ENCODE measurements at places on chromosomes 12 and 14.

DNA sequence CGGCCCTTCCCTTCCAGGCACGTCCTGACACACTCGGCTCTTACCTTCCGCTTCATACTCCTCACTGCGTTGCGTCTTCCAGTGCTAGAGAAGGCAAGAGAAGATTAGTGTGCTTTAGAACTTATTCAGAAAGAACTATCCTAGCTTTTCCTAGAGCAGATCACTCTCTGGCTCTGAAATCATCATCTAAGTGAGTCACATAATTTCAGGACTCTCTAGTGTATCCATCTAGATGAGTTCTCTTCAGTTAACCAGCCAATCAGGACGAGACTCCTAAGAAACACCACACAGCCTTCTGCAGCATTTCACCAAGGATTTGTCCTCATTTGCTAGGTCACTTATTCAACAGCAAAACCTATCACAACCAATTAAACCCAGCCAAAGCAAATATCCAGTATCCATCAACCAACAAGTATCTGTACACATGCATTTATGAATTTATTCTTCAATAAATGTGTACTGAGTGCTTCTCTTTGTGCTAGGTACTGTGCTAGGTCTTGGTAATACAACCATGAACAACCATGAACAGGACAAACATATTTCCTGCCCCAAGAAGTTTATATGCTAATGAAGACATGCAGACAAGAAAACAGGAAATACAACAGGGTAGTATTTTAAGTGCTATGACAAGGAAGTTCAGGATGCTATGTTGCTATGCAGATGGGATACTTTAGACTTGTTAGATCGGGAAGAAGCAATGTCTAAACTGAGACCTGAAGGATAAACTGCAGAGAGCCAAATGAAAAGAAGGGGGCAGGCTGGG, 52.1 kb downstream of the NIN start:
- DNase-seq = no peak

DNA sequence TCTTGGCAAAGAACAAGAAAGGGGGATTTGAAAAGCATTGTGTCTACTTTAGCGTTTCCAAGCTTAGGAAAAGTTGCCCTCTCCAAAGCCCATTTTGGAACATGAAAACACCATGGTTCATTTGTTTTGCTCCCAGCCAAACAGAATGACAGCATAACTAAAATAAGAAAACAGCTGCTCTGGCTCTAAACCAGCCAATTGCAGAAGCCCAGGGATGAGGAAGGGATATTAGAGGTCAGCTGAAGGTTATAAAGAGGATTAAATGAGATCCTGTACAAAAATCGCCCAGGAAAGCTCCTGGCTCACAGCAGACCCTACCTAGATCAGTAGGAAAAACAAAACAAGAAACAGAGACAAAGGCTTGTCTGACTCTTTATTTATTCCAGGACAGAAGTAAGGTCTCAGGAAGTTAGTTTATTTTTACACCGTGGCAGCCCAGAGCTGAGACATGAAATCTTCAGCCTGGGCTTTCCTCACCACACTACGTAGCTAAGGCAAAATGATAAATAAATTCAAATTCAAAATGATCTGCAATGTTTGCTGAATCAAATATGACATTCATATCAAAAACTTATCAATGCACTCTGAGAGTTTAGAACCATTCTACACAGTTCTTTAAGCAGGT, 25.9 kb downstream of the SPX start:
- no peak for DNase-seq

GRCh38 chr12:15244926-15245325, 23.7 kb upstream of the RERG start:
- no peak for DNase-seq

- DNase-seq = no peak
Observed at GRCh38 chr14:89674240-89674639, 257.2 kb upstream of the FOXN3 start.

DNA sequence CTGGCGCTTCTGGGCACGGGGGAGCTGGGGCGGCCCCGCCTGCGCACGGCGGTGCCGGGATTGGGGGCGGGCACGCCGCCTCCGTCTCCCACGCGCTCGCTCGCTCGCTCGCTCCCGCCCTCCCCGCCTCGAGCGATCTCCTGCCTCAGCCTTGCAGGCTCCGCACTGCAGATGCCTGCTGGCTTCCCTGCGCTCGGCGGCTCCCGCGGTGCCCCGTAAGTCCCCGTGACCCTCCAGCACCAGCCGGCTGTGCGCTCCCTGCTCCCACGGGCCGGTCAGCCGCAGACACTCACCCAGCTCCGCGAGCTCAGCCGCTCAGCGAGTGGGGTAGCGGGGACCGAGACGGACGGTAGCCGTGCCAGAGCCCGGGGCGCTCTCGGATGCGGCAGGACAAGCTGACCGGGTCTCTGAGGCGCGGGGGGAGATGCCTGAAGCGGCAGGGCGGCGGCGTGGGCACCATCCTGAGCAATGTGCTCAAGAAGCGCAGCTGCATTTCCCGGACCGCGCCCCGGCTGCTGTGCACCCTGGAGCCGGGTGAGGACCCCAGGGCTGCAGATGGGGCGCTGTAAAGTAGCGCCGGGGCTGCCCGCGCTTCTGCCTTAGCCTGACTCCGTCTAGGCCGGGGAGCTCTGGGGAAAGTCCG, at the start of gene TBC1D30:
Gene TBC1D30 (plus strand): TSS at position 148 of the 643 bp plus-strand sequence. CDS start 233 bp downstream, at position 381.
- peak; percentile 59 for DNase-seq

DNA sequence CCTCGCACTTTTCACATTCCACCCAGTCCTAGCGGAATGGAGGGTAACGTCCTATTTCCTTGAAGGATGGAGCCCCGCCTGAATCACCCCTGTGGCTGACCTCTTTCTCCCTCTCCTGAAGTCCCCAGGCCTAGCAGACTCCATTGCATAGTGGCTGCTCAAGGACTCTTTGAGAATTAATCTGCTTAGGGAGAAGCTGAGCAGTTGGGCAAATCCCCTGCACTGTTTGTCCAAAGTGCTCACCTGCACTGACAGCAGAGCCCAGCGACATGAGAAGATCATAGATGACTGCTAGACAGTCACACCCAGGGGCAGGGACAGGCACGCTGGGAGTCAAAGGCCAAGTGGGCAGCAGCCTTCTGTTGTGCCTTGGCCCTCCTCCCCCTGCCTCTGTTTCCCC, 37.7 kb upstream of the DICER1 start:
- DNase-seq = no peak

DNA sequence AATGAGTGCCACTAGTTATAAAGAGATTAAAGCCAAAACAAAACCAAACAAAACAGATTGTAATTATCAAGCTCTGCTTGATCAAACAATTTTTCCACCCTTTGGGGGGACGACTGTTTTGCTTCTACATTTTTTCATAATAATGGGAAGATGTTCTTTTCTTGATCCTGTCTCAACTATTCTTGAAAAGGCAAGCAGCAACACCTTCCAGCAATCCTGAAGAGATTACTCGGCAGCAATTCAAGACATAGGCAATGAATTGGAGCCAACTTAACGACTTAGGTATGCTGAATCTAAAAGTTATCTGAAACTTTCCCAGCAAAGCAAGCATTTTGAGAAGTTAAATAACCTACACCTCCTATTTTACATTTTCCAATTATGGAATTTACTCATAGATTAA, 69.9 kb upstream of the SLC38A4 start:
- DNase-seq = no peak

DNA sequence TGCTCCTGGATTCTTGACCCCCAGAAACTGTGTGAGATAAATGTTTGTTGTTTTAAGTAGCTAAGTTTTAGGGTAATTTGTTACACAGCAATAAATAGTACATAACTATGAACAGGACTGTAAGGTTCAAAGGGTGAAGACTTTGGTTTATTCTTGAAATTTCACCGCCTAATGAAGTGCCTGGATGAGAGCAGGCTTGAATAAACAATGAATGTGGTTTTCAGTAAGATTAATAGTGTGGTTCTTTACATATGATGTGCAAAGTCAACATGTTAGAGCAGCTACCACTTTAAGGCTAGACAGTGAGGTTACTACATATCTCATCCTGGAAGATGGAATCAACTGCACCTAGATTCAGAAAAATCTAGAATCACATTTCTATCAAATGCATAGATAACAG, 145.2 kb upstream of the BTG1 start:
- DNase-seq = no peak

- no peak for DNase-seq
Observed at GRCh38 chr12:72673853-72674252, 401.7 kb downstream of the TRHDE start.

GRCh38 chr12:69986114-69986513, 161.1 kb downstream of the MYRFL start:
- DNase-seq = no peak

DNA sequence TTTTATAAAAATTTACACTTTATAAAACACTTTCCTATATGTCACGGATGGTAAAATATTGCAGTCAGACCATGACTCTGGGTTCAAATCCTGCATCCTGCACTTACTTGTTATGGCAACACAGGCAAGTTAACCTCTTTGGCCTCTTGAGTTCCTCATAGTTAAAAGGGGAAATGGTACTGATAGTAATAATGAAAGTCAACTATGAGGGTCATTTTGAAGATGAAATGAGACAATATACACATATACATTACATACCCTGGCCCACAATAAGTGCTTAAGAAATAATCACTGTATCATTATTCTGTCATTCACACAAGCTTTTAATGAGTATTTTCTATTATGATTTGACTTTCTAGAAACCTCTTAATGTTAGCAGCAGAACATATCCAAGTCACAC, 64.4 kb downstream of the C12orf42 start:
- DNase-seq = no peak

DNA sequence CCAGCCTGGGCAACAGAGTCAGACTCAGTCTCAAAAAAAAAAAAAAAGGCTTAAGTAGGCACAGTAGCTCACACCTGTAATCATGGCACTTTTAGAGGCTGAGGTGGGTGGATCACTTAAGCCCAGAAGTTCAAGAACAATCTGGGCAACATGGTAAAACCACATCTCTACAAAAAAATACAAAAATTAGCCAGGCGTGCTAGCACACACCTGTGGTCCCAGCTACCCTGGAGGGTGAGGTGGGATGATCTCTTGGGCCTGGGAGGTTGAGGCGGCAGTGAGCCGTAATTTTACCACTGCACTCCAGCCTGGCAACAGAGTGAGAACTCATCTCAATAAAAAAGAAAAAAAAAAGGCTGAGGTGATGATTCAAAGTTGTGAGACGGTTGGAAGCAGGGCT, 9.1 kb upstream of the RESF1 start:
- no peak for DNase-seq

DNA sequence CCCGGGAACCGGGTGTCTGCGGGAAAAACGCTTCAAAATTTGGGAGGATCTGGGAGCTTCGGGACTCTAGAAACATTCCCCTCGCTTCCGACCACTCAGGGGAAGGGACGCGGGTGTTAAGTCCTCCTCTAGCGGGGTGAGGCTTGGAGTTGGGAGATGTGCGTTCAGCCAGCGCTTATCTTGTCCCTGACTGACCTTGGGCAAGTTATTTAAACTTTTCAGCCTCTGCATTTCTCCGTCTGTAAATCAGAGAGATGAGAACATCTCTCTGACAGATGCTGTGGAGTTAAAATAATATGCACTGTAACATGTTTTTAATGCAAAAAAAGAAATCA, 76.9 kb upstream of the ANO4 start:
- no peak for DNase-seq

Measured in NCI-H1092 (cell line).